PC-3 (cell line): ENCODE measurements at places on chromosomes 2 and 18. TPM values are rescaled to one million over a fixed set of nuclear protein-coding genes. Genes with fewer than 3 reads are reported as not detected.
A peak's percentile ranks its signal among the peaks of the same experiment; 100 is the strongest.

DNA sequence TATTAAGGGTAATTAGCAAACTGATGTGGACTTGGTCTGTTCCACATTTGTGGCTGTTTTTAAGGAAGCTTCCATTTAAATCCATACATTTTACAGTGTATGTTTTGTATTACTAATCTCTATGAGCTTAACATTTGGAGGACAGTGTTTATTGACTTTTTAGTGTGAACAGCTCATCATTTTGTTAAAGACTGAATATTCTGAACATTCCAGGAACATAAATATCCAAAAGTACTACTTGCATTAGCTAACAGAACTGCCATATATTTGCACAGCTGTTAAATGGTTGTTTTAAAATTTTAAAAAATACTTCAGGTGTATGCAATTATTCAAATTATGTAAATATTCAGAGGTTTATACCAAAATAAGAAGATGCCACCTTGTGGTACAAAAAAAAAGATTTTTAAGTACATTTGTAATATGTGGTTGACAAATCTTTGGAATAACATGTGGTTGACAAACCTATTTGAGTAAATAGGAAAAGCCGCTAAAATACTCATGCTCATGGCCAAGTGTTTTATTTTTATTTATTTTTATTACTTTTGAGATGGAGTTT is 439.7 kb upstream of the FANCL start:
- H3K4me1 ChIP-seq, result no peaks in the 10 kb centered on the region
- no peaks in the 10 kb centered on the region for H3K27me3 ChIP-seq
- DNase-seq, result peak; percentile 58
- H3K4me3 ChIP-seq, result no peak overlapping the region

DNA sequence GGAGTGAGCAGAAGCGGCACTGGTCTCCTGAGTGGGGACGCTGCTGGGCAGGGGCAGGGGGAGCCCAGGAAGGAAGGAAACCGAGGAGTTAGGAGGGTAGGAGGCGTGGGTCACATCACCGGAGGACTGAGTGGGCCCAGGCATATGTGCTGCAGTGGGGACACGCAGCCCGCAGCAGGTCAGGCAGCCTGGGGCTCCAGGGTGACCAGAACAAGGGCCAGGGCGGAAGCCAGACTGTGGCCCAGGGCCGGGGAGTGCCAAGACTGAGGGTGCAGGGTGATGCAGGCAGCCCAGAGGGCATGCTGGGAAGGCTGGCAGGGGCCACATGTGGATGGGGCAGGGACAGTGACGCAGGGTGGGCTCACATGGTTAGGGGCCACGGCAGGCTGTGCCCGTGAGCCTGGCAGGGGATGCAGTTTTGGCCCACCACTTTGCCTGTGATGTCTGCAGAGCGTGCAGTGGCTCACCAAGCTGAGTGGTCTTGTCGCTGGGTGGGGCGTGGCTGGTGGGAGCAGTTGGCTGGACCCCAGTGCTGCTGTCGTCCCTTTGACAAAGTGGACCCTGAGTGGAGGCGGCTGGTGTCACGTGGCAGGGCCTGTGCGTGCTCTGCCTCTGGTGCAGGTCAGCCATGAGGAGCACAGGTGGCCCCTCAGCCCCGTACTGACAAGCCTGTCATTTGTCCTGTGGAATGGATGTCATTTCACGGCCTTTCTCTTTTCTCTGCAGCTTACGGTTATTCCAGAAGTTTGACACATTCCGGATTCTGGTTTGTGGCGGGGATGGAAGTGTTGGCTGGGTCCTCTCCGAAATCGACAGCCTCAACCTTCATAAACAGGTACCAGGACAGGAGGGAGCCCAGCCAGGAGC is 87.1 kb downstream of the DGKD start:
- H3K4me3 ChIP-seq, result no peak overlapping the region
- no peak for DNase-seq

DNA sequence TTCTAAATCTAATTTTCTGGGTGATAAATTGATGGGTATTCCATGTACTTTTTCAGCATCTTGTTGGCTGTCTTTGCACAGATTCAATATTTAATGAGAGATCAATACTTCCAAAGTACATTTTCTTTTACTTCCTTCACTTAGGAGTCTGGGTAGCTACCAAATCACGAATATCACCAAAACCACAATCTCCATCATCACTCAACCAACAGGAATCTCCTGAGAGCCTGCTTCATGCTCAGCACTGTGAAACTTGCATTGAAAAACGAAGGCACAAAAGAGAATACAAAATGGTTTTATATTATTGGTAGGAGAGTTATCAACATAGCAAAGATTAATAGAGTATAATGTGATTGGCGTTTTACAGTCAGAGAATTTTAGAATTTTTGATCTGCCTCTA is 261.5 kb upstream of the DSEL start:
- H3K27ac ChIP-seq, result no peak overlapping the region
- peaks cover 12% of the 10 kb centered on the region for H3K4me1 ChIP-seq
- no peaks in the 10 kb centered on the region for H3K27me3 ChIP-seq

The LOXHD1 gene
- total RNA-seq, result not detected in 2 replicates

DNA sequence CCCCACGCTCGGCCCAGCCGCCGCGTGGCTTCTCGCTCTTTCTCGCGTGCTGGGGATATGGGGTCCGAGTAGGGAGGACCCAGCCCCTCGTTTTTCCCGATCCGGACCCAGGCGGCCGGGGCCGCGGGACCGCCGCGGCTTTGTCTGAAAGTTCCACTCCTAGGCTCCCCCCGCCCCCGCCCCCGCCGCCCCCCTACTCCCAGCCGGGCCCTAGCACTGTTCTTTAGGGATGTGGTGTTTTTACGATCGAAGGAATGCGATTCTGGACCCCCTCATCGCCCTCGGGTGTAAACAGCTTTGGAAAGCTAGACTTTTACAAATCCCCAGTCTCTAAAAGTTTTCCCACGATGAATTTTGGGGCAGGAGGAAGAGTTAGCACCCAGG is 819 bp downstream of the TGIF1 start:
- no peaks in the 10 kb centered on the region for H3K27me3 ChIP-seq
- no peaks in the 10 kb centered on the region for H3K36me3 ChIP-seq
- DNase-seq, result no peak
- peak overlapping the region; percentile 95 for H3K27ac ChIP-seq

DNA sequence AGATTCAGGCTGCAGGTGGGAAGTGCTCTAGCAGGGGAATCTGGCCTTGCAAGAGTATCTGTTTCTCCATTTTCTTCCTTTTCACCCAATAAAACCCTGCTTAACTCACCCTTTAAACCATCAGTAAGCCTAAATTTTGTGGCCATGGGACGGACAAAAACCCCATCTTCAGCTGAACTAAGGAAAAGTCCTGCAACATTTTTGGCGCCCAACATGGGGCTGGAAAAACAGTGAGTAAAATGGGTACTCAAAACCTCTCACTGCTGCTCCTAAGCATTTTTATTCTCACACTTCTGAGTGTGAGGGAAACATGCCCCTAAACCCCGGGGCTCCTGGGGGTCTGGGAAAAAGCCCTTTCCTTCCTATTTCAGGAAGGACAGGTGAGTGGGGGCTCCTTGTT is 414.3 kb downstream of the ZNF804A start:
- H3K4me3 ChIP-seq, result no peak overlapping the region
- DNase-seq, result no peak
- no peak overlapping the region for H3K27ac ChIP-seq
- H3K4me1 ChIP-seq, result no peaks in the 10 kb centered on the region

GRCh38 chr2:105786231-105787230 is 41.8 kb downstream of the NCK2 start:
- no peak overlapping the region for H3K4me3 ChIP-seq
- no peak overlapping the region for H3K27ac ChIP-seq
- peaks cover 14% of the 10 kb centered on the region for H3K4me1 ChIP-seq

The POTEC gene
- 0.04 TPM in 1 of 2 replicates, not detected in the other for total RNA-seq

DNA sequence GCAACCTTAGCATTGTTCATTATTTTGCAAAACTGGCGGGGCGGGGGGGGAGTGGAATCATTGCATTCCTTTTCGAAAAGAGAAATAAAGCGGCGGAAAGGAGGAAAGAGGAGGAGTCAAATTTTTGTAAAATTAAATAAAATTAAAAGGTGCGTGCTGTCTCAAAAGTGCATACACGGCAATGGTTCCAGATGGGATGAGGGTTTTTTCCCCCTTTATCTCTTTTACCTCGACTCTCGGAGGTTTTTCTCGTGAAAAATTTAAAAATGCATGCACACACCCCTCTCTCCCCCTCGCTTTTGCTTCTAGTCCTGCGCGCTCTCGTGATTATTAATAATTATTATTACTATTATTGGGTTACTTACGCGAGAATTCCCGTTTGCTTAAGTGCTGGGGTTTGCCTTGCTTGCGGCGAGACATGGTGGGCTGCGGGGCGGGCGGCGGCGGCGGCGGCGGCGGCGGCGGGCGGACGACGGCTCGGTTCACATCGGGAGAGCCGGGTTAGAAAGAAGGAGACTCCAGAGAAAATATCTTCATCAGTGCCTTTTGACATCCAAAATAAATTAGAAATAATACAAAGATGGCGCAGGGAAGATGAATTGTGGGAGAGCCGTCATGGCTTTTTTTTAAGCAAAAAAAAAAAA is 481 bp downstream of the BCL11A start:
- H3K4me3 ChIP-seq, result peak overlapping the region; percentile 90
- H3K36me3 ChIP-seq, result no peaks in the 10 kb centered on the region
- peaks cover 27% of the 10 kb centered on the region for H3K27me3 ChIP-seq
- no peak for DNase-seq
- H3K27ac ChIP-seq, result no peak overlapping the region
- H3K4me1 ChIP-seq, result peaks cover 6% of the 10 kb centered on the region

- H3K27ac ChIP-seq, result no peak overlapping the region
- no peaks in the 10 kb centered on the region for H3K36me3 ChIP-seq
- no peak for DNase-seq
- H3K4me1 ChIP-seq, result no peaks in the 10 kb centered on the region
- H3K4me3 ChIP-seq, result no peak overlapping the region
Observed at GRCh38 chr2:216341121-216341520, 31.2 kb downstream of the MARCHF4 start.

DNA sequence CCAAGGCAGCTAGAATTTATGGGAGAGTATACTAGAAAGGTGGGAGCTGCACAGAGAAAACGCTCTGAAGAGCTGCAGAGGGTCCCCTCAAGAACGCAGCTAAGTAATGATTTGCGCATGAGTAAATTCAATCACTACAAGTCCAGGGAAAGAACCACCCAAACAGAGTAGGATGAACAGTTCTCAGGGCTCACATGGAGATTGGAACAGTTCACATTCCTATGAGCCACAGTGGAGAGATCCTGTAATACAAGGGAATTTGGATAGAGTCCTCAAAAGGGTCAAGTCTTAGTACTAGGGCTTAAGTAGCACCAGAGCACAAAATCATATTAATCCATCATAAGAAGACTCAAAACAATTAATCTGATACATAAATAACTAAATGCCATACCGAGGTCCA is 12.7 kb downstream of the OLA1 start:
- no peaks in the 10 kb centered on the region for H3K27me3 ChIP-seq
- H3K27ac ChIP-seq, result no peak overlapping the region
- no peak for DNase-seq
- peaks cover 5% of the 10 kb centered on the region for H3K36me3 ChIP-seq

DNA sequence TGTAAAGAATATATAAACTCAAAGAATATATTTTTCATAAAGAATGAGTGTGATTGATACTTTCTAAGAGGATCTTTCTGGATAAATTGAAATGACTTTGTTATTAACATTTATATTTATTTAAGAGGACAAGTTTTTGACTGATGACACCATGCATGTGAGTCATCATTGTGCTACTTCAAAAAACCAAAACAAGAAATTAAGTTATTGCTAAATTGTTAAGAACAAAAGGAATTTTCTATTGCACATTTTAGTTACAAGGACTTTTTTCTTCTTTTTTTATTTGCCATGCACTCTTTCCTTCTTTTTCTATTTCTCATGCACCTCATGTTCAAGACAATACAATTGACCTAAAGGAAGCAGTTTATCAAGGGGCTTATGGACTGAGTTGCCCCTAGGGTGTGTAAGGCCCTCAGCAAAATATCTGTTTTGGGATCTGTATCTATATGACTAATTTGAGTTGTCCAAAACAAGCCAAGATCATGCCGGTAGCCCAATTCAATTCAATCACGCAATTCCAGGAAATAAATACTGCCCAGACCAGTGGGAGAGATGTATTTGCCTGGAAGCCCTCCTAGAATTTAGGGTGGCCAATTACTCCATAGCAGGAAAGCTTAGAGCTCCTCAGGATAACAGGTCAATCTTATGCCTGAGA is 654.3 kb downstream of the METTL4 start:
- no peaks in the 10 kb centered on the region for H3K4me1 ChIP-seq
- no peak overlapping the region for H3K27ac ChIP-seq
- no peaks in the 10 kb centered on the region; the same call in 1 of the 2 replicates for H3K27me3 ChIP-seq
- H3K36me3 ChIP-seq, result no peaks in the 10 kb centered on the region
- DNase-seq, result no peak
- H3K4me3 ChIP-seq, result no peak overlapping the region

- H3K4me1 ChIP-seq, result peaks cover 18% of the 10 kb centered on the region; the same call in 1 of the 2 replicates
- H3K27me3 ChIP-seq, result peaks cover 26% of the 10 kb centered on the region
- peak overlapping the region; percentile 96 for H3K4me3 ChIP-seq
- no peaks in the 10 kb centered on the region for H3K36me3 ChIP-seq
- H3K27ac ChIP-seq, result no peak overlapping the region
- DNase-seq, result peak; percentile 44
Observed at GRCh38 chr2:221571551-221572218, 419 bp downstream of the EPHA4 start.

DNA sequence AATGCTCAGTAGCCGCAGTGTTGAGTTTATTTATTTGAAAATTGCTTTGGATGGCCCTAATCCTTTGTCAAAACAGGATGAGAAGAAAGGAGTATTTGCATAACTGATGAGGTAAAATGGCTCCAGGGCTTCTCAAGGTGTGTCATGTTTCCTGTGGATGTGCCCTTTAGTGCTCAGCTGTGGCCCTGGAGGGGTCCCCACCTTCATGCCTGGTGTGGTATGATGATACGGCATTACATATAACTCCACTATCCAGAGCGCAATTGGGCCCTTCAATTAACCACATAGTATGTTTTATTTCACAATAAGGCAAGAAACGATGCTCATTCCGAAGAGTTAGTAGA is 39.8 kb upstream of the TMEM178A start:
- peaks cover 26% of the 10 kb centered on the region for H3K4me1 ChIP-seq
- H3K4me3 ChIP-seq, result no peak overlapping the region
- H3K36me3 ChIP-seq, result no peaks in the 10 kb centered on the region
- H3K27ac ChIP-seq, result peak overlapping the region; percentile 78

- H3K27me3 ChIP-seq, result peaks cover 15% of the 10 kb centered on the region
- DNase-seq, result peak; percentile 73
- 0 out of 2 replicates have a peak, but pooled peaks cover 3% of the 10 kb centered on the region for H3K4me1 ChIP-seq
- H3K4me3 ChIP-seq, result 0 out of 2 replicates have a peak overlapping the region, but pooled peaks have one; percentile 29
Observed at GRCh38 chr2:169221745-169222369, 140.5 kb downstream of the LRP2 start.

The FMNL2 gene
- 15.6 and 15.8 TPM in 2 replicates for total RNA-seq

The AQP12A gene
- total RNA-seq, result not detected in 2 replicates

DNA sequence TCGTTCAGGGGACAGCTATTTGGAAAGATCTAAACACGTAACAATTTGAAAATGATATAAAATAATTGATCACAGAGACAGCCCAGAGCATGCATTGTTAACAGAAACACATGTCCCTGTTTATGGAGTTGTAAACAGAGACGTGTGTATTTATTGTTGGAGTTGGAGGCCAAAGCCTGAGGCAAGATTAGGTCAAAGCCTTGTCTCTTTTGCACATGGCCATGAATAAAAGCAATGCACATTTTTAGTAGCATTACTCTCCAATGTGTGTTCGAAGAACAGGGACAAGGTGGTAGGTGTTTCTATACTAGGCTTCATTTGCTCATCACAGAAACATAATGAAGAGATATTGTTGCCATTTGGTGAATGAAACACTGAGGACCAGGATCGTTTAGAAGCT is 841.5 kb upstream of the FANCL start:
- no peak overlapping the region for H3K4me3 ChIP-seq
- H3K4me1 ChIP-seq, result no peaks in the 10 kb centered on the region
- H3K27ac ChIP-seq, result no peak overlapping the region
- H3K36me3 ChIP-seq, result no peaks in the 10 kb centered on the region
- DNase-seq, result no peak

GRCh38 chr2:231632559-231633142 is 40.0 kb downstream of the TEX44 start:
- no peak for DNase-seq
- H3K4me1 ChIP-seq, result no peaks in the 10 kb centered on the region
- H3K27ac ChIP-seq, result no peak overlapping the region
- no peaks in the 10 kb centered on the region for H3K27me3 ChIP-seq
- H3K4me3 ChIP-seq, result no peak overlapping the region
